ENCODE measurements at places on chromosomes 6 and 20.

- peak; percentile 2 for DNase-seq
Observed at GRCh38 chr6:39189915-39190544, 39.2 kb downstream of the KCNK5 start.

DNA sequence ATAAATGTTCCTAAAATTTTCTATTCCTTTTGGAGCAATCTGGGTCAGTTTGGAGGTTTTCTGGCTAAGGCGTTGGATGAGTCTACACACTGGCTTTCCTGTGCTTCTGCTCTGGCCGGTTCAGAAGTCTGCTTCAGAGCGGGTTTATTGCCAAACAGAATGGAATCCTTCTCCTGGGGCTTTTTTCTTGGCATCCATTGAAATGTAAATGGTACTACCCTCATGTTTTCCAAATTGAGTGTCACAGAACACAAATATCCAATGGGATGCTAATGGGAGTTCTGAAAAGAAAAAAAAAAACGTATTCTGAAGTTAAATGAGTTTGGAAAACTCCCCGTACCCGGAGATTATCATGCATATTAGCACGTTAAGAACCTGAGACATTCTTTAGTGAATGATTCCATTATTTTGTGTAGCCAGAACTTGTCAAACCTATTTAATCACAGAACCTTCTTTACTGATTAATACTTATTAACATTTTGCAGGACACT, 930.3 kb downstream of the QKI start:
- DNase-seq = no peak

GRCh38 chr20:50462093-50462690, 48.0 kb upstream of the PTPN1 start:
- DNase-seq = no peak

DNA sequence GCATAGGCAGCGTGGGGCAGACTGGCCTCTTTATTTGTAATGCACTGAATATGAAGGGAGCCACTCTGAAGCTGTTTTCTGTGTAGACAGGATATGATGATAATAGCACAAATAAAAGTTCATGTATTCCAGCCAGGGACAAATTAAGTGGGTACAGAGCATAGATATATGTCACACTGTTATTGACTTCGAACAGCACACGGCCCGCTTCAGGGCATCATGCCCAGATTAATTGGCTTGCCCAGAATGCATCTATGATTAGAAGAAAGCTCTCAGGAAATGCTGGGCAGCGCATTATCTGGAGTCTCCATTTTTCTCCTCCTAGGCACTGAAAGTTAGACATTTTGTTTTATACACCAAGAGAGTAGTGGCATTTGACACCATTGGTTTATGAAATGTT, 26.3 kb upstream of the SASH1 start:
- DNase-seq = no peak

- DNase-seq = peak; percentile 21
Observed at GRCh38 chr6:126227833-126228702, 111.8 kb upstream of the CENPW start.

DNA sequence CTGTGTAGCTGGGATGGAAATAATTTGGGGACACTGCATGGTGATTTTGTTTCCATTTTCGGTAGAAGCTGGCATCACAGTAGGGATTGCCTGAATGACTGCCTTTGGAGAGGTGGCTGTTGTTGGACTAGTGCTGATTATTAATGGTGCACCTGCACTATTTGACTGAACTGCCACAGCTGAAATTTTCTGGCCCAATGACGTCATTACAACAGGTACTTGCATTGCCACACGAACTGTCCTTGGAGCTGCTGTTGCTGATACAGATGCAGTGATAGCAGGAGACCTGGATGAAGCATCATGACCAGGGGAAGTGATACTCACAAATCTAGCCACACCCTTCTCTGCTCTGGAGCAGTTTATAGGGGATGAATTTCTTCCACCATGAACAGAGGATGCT, 95.6 kb upstream of the FOXC1 start:
- DNase-seq = no peak

DNA sequence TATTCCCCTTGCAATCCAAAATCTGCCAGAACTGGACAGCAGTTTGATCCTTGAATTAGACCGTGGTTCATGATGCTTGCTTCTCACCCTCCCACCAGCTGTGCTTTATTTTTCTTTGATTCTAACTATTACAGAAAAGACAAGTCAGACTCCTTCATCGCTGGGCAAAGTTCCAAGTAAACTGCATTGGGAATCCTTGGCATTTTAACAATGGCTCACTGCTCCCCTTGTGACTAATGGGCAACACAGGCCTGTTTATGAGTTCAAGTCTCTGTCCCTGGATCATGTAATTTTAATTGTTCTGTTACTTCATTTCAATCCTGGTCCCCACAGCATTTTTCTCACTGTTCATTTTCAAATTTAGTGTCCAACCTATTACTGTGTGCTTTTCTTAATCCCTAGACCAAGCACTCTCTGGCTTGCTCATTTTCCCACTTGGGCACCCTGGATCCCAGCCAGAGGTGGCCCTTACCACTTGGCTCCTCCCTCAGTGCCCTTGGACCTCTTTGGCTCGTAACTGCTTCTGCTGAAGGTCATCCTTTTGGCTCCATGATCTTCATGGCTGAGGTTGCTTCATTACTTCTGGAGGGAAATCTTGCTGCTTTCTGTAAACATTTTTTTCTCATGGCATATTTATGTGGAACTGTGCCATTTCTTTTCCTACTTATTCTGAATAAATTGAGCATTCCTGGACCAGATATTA, 32.8 kb downstream of the PSMB9 start:
- no peak for DNase-seq

DNA sequence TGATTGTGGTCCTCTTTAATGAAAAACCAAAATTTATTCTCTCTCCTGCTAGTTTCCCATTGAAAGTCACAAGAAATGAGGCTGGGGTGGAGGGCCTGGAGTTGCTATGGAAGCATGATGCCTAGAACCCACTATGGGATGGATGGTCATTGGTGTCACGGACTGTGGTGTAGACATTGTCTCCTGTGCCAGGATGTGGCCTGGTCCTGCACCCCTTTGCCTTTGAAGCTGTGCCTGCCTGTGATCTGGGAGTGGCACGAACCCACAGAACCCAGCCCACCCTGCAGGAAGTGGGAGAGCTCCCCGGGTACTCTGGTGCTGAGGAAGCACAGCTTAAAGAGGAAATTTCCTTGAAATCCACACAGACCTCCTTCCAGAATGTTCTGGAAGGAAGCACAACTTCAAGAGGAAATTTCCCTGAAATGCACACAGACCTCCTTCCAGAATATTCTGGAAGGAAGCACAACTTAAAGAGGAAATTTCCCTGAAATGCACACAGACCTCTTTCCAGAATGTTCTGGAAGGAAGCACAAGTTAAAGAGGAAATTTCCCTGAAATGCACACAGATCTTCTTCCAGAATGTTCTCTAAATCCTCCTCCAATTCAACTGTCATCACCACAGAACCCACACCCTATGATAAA, 105.6 kb downstream of the CDH26 start:
- DNase-seq = no peak

- DNase-seq = no peak
Observed at GRCh38 chr6:1287103-1287591, 24.8 kb upstream of the FOXQ1 start.

GRCh38 chr20:37598575-37599342, 71.1 kb upstream of the BLCAP start:
- DNase-seq = no peak

GRCh38 chr6:146814148-146814750, 215.5 kb downstream of the ADGB start:
- no peak for DNase-seq

- DNase-seq = peak; percentile 48
Observed at GRCh38 chr6:7939184-7939863, 28.7 kb upstream of the TXNDC5 start.

DNA sequence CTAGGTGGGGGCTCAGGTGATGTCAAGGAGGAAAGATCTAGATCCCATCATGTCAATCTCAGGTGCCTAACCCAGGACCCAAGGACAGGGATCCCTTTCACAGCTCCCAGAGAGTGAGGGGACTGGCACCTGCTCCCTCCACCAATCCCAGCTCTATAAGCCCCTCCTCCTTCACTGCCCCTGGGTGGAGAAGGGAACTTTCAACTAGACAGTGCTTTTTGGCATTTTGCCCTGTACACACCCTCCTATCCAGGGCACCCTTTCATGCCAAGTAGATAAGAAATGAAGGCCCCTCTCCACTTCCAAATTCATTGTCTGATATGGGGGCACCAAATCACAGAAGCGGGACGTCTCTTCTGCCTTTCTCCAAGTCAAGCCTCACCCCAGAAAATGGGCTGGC, 61.6 kb downstream of the MDGA1 start:
- DNase-seq = no peak

DNA sequence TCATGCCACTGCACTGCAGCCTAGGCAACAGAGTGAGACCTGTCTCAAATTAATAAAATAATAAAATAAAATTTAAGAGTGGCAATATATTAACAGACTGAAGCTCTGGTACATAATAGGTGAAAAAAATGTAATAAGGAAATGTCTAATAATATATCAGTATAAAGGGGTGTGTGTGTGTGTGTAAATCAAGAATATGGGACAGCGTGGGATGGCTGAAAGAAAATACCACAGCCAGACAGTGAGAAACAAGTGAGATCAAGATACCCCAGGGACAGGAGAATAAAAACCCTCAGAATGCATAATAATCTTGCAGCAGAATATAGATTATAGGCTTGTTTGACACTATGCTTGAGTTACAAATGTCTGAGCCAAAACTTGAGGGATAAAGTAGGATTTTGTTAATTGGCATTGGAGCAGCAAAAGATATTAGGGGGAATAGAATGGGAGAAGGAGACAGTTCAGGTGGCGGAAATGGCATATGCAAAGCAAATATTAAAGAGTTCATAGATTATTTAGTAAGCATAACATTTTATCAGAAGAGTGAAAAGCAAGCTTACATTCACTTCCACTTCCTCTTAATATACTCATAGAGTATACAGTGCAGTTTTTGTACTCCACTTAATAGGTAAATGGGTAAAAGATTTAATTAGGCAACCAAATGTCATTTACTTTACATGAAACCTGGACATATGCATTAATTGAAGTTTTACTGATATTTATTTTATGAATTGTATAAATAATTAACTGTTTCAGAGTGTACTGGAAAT, 398.5 kb upstream of the GJE1 start:
- DNase-seq = no peak

GRCh38 chr6:95544517-95545225, 32.7 kb upstream of the MANEA start:
- DNase-seq = no peak

DNA sequence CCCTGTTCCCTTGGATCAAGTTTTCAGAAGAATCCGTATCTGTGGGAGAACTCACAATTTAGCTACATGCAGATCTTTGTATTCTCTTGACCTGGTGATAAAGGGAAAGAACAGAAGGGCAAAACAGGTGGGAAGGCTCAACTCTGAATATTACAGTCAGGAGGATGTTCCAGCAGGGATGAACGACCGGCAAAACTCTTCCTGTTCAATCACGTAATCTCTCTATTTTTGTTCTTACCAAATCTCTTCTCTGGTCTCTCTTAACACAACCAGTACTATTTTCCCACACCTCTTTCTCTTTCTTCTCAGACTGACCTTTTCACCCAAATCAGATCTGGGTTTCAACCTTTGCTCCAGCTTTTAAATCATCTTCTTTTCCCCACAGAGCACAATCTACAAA, 371.4 kb downstream of the BTBD9 start:
- no peak for DNase-seq

DNA sequence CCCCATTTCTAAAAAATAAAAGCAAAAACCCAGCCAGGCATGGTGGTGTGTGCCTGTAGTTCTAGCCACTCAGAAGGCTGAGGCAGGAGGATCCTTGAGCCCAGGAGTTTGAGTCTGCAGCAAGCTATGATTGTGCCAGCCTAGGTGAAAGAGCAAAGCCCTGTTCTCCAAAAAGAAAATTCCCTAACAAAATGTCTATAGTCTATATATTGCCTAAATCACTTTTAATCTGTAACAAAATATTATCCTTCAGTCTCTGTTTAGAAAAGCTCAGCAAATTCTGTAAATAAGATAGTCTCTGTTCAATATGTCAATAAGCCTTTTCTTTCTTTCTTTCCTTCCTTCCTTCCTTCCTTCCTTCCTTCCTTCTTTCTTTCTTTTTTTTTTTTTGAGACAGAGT, 75.8 kb upstream of the ZFP64 start:
- no peak for DNase-seq

DNA sequence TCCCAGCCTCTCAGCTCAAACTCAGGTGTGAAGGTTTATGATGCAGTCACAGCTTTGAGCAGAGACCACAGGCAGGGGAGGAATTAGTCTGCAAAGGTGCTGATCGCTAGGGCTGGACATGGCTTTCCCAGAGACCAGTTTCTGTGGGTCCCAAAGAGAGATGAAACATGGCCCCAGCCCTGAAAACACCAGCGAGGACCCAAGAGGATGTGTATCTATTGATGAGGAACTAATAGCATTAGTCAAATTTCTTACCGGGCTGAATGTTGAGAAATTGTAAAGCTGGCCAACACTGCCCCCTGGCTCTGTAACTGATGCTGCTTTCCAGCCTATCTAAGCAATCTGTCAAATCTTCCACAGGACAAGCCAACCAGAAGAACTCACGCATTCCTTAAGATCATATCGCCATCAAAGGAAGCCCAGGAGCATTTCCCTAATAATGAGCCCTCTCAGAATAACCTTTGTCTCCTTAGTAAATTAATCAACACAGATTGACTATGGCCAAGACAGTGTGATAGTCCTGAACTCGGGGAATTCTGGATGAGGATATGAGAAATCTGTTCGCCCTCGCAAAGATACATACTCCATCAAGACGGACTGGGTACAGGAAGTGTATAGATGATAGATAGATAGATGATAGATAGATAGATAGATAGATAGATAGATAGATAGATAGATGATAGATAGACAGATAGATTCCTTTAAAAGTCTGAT, 7.8 kb upstream of the ACSS1 start:
- DNase-seq = peak; percentile 48

DNA sequence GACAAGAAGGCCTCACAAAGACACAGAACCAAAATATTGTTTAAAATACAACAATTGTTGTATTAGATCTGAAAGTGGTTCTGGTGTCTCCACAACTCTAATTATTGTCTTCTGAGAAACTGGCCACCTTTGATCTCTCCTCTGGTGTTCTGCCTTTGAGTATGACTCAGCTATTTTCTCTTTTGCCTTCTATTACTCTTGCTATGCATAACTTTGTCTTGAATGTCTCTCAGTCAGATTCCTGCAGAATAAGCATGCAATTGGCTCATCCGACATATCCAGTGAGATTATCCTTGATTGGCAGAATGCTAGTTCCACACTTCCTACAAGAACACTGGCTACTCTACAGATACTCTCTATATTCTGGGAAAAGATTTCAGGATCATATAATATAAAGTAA, 14.3 kb upstream of the EPM2A start:
- DNase-seq = no peak

DNA sequence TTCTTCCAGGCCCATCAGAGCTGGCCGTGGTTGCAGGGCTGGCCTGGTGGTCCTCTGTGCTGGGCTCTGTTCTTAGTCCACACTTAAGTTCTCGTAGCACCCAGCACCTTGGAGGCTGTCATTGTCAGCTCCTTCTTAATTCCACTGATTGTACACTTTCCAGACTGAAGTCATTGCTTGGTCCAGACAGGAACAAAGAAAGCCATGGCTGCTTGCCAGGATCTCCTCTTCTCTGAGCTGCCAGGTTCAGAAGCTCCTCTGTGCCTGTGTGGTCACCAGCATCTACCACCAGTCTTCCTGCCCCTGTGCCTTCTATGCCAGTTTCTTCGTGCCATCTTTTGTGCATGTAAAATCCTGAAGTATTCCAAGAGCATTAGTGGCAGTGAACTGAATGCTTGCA, 39.5 kb upstream of the PCMTD2 start:
- peak; percentile 13 for DNase-seq

- no peak for DNase-seq
Observed at GRCh38 chr6:152750694-152751093, at the start of gene VIP. VIP (plus strand) TSS chr6:152750797; CDS start chr6:152752178, 1,381 bp downstream.
